ENCODE measurements at places on chromosomes 5 and 9.
A peak's percentile ranks its signal among the peaks of the same experiment; 100 is the strongest.

DNA sequence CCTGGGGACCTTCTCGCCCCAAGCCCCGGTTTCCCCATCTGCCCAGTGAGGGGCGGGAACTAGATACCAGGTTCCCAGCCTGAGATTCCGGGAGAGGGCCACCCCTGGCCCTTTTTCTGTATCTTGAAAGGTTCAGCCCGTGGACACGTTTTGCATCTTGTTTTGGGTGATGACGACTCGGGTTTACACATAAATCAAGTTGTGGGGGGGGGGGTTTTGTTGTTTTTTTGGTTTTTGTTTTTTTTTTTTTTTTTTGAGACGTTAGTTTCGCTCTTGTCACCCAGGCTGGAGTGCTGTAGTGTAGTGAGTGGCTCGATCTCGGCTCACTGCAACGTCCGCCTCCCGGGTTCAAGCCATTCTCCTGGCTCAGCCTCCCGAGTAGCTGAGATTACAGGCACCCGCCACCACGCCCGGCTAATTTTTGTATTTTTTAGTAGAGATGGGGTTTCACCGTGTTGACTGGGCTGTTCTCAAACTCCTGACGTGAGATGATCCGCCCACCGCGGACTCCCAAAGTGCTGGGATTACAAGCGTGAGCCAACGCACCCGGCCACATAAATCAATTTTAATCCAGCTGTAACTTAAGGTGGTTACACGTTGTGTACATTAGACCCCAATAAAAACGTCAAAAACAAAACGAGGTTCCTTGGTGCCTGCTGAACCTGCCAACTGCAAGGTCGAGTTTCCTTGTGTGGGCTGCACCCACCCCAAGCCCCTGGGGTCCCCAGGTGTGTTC lies 1.1 kb upstream of the BRD3 start:
- peaks cover 27% of the 10 kb centered on the region for H3K4me1 ChIP-seq
- H3K4me3 ChIP-seq: peak overlapping the region; percentile 91
- H3K27ac ChIP-seq: peak overlapping the region; percentile 91
- peaks cover 25% of the 10 kb centered on the region for H3K27me3 ChIP-seq

- H3K27me3 ChIP-seq: peaks cover 55% of the 10 kb centered on the region
- no peak overlapping the region for H3K4me3 ChIP-seq
- no peak overlapping the region for H3K27ac ChIP-seq
- no peaks in the 10 kb centered on the region for H3K36me3 ChIP-seq
- peaks cover 11% of the 10 kb centered on the region for H3K4me1 ChIP-seq
- no peak for DNase-seq
Measured at GRCh38 chr9:109307380-109308240, 13.2 kb downstream of the EPB41L4B start.

DNA sequence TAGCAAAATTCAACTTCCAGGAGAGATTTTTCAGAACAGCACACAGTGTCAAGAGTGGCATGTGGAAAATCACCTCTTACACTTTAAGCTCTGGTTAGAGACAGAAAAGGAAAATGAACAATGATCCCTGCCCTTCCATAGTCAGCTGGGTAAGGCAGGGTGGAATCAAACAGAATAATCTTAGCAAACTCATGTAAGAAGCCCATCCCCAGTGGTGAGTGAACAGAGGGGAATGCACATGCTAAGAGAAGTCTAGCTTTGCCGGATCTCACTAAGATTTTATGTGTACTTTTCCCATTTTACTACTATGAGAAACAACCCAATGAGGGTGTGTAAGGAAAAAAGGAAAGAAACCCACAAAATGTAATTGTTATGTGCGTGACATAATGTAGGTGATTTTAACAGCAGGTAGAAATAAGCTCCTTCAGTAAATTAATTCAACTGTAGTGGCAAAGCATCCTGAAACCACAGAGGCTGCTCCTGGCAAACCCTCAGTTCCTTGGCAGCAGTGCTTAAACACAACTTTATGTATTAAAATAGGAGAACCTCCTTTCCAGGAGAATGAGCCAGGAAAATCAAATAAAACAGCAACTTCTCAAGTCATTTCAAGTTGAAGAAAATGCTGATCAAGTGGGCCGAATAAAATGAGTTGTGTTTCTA lies 366.0 kb upstream of the TRPC7 start:
- H3K27ac ChIP-seq: no peak overlapping the region
- no peak overlapping the region for H3K4me3 ChIP-seq
- H3K4me1 ChIP-seq: no peaks in the 10 kb centered on the region
- no peaks in the 10 kb centered on the region for H3K36me3 ChIP-seq
- no peak for DNase-seq
- no peaks in the 10 kb centered on the region for H3K27me3 ChIP-seq

DNA sequence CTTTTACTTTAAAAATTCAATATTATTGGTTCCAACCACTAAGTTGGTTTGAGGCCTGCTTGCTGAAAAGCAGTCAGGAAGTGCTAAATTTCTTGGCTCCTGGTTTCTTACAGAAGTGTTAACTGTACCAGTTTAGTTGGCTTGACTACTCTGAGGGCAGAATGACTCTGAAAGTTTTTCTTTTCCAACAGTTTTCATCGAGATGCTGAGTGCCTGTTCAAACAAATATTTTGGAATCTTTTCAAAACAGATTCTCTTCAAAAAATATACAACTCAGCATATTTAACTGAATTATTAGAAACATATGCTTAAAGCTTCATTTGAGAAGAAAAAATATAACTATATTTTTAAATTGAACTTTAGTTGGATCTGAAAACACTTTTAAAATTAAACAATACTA lies 37.0 kb downstream of the SLC38A9 start:
- H3K4me1 ChIP-seq: no peaks in the 10 kb centered on the region
- H3K27me3 ChIP-seq: no peaks in the 10 kb centered on the region
- no peak overlapping the region for H3K4me3 ChIP-seq
- no peaks in the 10 kb centered on the region for H3K36me3 ChIP-seq

GRCh38 chr9:19203058-19203457 lies 27.4 kb upstream of the DENND4C start:
- H3K36me3 ChIP-seq: no peaks in the 10 kb centered on the region
- H3K4me1 ChIP-seq: no peaks in the 10 kb centered on the region
- H3K27me3 ChIP-seq: no peaks in the 10 kb centered on the region
- H3K27ac ChIP-seq: no peak overlapping the region

- H3K4me1 ChIP-seq: no peaks in the 10 kb centered on the region
- no peaks in the 10 kb centered on the region for H3K36me3 ChIP-seq
- H3K27ac ChIP-seq: no peak overlapping the region
Measured at GRCh38 chr5:68554571-68555279, 339.2 kb downstream of the PIK3R1 start.

DNA sequence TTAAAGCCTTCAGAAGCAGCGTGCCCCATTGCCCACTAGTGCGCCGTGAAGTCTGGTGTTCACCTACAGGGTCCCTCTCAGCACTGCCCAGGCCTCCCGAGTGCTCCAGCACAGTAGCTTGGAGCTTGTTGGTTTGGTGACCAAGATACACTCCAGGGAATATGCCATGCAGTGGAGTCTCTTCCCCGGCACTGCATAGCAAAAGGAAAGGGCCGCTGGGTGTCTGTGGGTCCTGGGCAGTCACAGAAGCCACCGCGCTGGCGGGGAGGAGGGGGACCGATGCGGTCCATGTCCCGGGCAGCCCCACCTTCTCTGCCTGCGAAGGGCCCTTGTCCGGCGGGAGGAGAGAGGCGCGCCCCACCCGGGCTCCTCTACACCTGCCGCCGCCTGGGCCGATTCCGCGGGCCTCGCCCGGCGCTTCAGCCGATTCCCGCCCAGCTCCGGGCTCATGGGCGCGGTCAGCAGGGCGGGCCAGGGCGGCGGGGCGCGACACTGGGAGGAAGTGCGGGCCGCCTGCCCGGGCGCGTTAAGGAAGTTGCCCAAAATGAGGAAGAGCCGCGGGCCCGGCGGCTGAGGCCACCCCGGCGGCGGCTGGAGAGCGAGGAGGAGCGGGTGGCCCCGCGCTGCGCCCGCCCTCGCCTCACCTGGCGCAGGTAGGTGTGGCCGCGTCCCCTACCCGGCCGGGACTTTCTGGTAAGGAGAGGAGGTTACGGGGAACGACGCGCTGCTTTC lies at the start of gene SYK:
SYK (plus strand) TSS at position 579 of the 732 bp plus-strand sequence. CDS start 42,080 bp downstream, outside the sequence.
- DNase-seq: no peak
- H3K27ac ChIP-seq: no peak within 1 kb of the TSS
- H3K4me1 ChIP-seq: peaks cover 7% of the 10 kb centered on the region
- no peaks in the 10 kb centered on the region for H3K36me3 ChIP-seq
- H3K27me3 ChIP-seq: peaks cover 88% of the 10 kb centered on the region

DNA sequence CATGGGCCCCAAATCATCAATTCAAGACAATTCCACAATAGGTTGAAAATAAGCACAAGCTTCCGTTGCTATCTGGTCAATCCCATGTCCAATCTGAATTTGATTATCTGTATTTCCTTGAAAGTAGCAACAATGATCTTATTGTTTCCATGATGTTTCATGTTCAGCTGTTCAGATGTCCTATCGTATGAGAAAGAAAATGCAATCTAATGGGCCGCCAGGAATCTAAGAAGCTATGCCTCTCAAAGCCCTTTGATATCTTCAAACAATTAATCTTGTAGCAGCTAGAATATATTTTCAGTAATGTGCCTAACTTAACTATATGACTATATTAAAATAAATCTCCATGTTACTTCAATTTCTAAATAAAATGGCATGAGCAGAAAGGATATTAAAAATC lies 32.1 kb upstream of the ALDOB start:
- H3K27ac ChIP-seq: no peak overlapping the region
- DNase-seq: no peak
- no peaks in the 10 kb centered on the region for H3K36me3 ChIP-seq
- no peak overlapping the region for H3K4me3 ChIP-seq
- no peaks in the 10 kb centered on the region for H3K4me1 ChIP-seq
- peaks cover 69% of the 10 kb centered on the region for H3K27me3 ChIP-seq

DNA sequence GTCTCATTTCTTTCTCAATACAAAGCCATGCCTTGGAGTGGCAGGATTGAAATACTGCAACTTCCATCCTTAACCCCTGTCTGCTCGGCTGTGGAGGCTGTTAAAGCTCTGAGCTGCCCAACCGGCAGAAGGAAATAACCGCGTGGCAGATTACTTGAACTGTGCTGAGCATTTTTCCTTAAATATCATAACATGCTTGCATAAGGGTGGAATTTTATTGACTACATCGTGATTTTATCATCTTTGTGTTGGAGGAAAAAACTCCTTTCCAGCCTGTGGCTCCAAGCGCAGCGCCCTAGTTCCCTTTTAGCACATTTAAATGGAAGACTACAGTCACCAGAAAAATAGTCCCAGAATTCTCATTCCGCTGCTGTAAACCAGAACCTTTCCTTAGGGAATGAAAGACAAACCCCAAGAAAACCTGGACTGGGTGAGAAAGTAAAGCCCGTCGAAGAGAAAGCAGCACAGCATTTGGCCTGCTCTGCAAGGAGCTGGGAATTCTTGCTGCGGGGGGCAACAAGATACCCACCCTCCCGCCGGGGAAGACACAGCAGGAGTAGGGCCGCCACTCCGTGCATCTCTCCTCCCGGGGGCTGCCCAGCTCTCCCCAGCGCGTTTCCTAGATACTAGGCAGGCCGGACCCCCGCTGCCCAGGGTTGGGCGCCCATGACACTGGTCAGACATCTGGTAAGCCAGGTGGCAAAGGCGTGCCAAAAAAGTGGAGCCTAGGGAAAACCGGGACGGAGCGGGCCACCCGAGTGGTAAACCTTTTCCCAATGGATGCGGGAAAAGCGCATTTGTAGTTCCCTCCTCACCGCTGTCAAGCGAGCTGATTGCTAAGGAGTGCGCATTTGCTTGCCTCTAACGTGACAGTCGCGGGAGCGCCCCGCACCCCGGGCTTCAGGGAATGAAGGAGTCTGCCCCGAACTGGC lies 1.3 kb downstream of the SHC3 start:
- H3K27ac ChIP-seq: no peak overlapping the region
- H3K4me3 ChIP-seq: no peak overlapping the region
- H3K4me1 ChIP-seq: peaks cover 11% of the 10 kb centered on the region
- peaks cover 69% of the 10 kb centered on the region for H3K27me3 ChIP-seq

GRCh38 chr5:100691548-100691947 lies 156.4 kb downstream of the FAM174A start:
- no peak overlapping the region for H3K4me3 ChIP-seq
- H3K27me3 ChIP-seq: peaks cover 4% of the 10 kb centered on the region
- H3K27ac ChIP-seq: no peak overlapping the region
- no peak for DNase-seq
- peaks cover 5% of the 10 kb centered on the region for H3K4me1 ChIP-seq

GRCh38 chr5:169758886-169759285 lies 121.8 kb downstream of the DOCK2 start:
- DNase-seq: no peak
- peaks cover 8% of the 10 kb centered on the region for H3K36me3 ChIP-seq
- H3K27ac ChIP-seq: no peak overlapping the region
- H3K4me1 ChIP-seq: peaks cover 6% of the 10 kb centered on the region
- no peaks in the 10 kb centered on the region for H3K27me3 ChIP-seq

DNA sequence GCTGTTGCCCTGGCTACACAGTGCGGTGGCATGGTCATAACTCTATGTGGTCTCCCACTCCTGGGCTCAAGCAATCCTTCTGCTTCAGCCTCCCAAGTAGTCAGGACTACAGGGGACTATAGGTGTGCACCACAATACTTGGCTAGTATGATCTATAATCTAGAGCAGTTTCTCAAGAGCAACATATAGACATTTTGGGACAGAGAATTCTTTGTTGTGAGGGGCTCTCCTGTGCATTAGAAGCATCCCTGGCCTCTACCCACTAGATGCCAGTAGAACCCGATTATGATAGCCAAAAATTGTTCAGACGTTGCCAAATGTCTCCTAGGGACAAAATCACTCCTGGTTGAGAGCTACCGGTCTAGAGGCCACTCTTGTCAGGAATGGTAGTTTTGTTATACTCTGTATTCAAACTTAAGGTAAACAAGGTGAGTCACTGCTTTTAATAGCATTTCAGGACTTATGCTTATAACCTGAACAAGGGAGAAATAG lies 7.2 kb downstream of the ANKHD1 start:
- peak overlapping the region; percentile 7 for H3K4me3 ChIP-seq
- DNase-seq: no peak
- peaks cover 30% of the 10 kb centered on the region for H3K4me1 ChIP-seq
- no peak overlapping the region for H3K27ac ChIP-seq
- no peaks in the 10 kb centered on the region for H3K27me3 ChIP-seq

- peak overlapping the region; percentile 47 for H3K4me3 ChIP-seq
- DNase-seq: no peak
- H3K36me3 ChIP-seq: peaks cover 2% of the 10 kb centered on the region
- H3K27ac ChIP-seq: no peak overlapping the region
- no peaks in the 10 kb centered on the region for H3K27me3 ChIP-seq
- H3K4me1 ChIP-seq: no peaks in the 10 kb centered on the region
Measured at GRCh38 chr5:79206541-79206940, 29.4 kb upstream of the JMY start.

GRCh38 chr9:114655689-114656088 lies 1.9 kb downstream of the TEX53 start:
- no peaks in the 10 kb centered on the region for H3K27me3 ChIP-seq
- DNase-seq: no peak
- H3K36me3 ChIP-seq: no peaks in the 10 kb centered on the region

DNA sequence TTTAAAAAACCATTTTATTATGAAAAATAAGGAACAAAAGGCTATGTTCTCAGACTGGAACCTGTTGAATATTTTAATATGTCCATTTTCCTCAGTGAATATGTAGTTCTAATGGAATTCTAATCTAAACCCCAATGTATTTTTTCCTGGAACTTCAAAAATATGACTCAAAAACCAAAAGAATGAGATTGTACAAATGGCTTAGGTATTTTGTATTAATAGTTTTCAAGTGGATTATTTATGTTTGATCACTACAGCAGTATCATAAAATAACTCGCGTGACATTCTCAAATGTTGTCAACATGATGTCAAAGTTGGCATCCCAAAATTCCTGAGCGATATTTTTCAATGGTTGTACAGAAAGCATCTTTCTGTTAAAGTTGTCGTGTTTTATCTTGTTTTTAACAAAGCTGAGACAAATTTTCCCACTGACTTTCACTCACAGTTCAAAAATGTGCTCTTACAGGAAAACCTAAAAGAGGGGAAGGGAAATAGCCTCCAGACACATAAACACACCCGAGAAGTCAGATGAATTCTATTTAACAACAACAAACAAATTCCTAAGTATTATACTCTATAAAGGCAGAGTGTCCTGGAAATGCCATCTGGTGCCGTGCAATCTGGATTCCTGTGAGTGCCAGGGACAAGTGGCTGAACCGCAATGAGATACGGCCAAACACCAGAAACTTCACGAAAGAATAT lies 68.1 kb upstream of the TAS2R1 start:
- H3K27ac ChIP-seq: no peak overlapping the region
- DNase-seq: no peak

Measured in T-helper 17 cell (primary cell).